Central memory CD8-positive, alpha-beta T cell (primary cell): ENCODE measurements at places on chromosomes 4 and X.

GRCh38 chr4:153486281-153487151 is 20.4 kb downstream of the TMEM131L start:
- DNase-seq = no peak
- no peaks in the 10 kb centered on the region for H3K27me3 ChIP-seq
- H3K27ac ChIP-seq = peak overlapping the region; percentile 93

DNA sequence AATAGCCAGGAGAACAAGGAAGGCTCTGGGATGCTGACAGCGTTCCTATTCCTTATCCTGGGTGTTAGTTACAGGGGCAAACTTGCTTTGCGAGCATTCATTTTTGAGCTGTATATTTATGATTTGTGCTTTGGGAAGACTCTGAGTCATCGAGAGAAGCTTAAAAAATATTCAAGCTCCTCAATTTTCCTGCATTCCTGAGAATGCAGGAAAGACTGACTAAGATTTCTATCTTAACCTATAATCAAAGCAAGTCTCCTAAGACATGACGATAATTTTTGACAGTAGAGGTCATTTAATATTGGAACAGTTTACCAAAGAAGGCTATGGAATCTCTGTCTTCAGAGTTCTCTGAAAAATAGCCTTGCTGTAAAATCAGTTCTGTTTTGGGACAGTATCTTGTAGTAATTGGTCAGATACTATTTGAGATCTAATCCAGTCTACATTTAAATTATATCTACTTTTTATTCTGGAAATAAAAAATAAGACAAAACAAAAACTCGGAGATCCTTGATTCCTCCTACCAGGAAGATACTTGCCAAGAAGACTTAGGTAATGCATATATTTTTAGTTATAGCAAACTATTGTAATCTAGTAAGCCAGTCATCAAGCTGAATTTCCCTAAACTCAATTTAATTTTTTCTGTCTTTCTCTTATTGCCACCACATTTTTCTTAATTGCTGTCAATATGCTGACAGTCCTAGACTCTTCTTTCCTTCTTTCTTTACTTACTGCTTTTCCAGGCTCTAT is 31.7 kb downstream of the BBS12 start:
- no peaks in the 10 kb centered on the region for H3K27me3 ChIP-seq
- no peak overlapping the region for H3K4me3 ChIP-seq
- H3K4me1 ChIP-seq = peaks cover 20% of the 10 kb centered on the region
- H3K27ac ChIP-seq = no peak overlapping the region
- H3K36me3 ChIP-seq = no peaks in the 10 kb centered on the region

DNA sequence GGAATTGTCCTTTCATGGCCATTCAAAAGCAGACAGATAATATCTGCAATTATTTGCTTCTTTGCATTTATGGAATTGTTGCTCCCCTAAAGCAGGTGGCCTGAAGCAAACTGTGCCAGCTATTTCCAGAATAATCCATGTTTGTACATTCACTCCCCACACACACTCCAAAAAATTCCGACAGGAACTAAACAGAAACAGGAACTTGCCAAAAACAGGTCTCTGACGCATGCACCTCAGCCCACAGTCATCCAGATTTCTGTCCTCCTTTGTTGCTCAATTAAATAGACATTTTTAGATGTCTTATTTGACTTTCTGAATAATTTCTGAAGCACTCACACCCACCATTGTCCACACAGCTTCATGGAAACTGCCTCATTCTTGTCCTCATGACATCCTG is 71.5 kb upstream of the EDNRA start:
- no peak overlapping the region for H3K27ac ChIP-seq
- H3K4me1 ChIP-seq = no peaks in the 10 kb centered on the region

DNA sequence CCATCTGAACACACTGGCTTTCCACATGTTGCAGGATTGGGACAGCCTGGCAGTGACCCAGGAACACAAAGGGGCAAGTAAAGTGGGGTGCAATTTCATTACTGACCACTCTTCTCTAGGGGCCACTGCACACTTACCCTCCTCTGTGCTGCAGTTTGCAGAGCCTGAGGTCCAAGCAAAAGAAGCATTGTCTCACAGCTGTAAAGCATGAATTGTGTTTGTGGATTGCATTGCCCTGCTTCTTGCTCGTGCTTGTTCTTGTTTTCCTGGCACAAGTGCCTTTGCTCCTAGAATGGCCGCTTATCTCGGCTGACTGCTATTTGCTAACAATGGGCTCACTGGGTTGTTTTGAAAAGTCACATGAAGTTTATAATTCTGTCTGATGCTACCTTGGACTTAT is 209.1 kb upstream of the JADE1 start:
- H3K4me1 ChIP-seq = no peaks in the 10 kb centered on the region
- H3K4me3 ChIP-seq = no peak overlapping the region
- H3K36me3 ChIP-seq = no peaks in the 10 kb centered on the region
- H3K27ac ChIP-seq = no peak overlapping the region
- peaks cover 36% of the 10 kb centered on the region for H3K27me3 ChIP-seq

DNA sequence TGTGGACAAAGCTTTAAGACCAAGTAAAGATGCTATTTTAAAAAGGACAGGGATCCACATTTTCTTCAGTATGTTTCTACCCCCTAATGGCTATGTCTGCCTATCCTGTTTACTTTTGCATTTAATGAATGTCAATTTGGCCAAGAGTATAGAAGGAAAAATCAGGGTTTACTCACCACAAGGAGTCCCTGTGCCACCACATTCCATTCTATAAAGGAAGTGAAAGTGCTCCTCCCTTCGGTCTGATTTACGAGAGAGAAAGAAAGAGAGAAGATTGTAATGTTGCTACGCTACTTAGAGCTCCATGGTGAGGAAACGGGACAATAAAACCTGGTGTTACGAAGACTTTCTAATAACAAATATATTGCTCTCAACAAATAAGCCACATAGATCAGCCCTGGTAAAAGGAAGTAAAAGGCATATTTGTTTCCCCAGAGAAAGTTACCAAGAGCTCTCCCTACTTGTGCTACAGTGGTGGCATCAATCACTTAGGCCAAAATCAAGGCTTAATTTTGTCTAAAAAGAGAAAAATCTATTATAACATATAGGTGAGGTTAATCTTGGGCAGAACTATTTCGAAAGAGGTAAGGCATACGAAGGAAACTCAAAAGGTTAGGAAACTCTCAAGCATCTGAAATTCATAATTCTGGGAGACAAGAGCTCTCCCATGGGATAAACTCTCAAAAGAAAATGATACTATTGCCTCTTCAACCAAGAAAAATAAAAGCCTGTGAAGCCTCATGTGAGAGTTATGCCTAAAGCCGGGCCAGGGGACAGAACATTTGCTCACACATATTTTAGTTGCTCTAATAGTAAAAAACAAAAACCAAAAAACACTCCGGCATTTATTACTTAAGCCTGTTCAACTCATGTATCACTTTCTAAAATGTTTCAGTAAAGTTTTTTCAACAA is 29.5 kb downstream of the TAPT1 start:
- DNase-seq = no peak
- H3K4me1 ChIP-seq = peaks cover 6% of the 10 kb centered on the region
- no peaks in the 10 kb centered on the region for H3K27me3 ChIP-seq
- peak overlapping the region; percentile 42 for H3K27ac ChIP-seq
- H3K36me3 ChIP-seq = peaks cover 6% of the 10 kb centered on the region

GRCh38 chrX:99705701-99706100 is 704.4 kb downstream of the PCDH19 start:
- DNase-seq = no peak
- no peaks in the 10 kb centered on the region for H3K27me3 ChIP-seq
- no peak overlapping the region for H3K27ac ChIP-seq

DNA sequence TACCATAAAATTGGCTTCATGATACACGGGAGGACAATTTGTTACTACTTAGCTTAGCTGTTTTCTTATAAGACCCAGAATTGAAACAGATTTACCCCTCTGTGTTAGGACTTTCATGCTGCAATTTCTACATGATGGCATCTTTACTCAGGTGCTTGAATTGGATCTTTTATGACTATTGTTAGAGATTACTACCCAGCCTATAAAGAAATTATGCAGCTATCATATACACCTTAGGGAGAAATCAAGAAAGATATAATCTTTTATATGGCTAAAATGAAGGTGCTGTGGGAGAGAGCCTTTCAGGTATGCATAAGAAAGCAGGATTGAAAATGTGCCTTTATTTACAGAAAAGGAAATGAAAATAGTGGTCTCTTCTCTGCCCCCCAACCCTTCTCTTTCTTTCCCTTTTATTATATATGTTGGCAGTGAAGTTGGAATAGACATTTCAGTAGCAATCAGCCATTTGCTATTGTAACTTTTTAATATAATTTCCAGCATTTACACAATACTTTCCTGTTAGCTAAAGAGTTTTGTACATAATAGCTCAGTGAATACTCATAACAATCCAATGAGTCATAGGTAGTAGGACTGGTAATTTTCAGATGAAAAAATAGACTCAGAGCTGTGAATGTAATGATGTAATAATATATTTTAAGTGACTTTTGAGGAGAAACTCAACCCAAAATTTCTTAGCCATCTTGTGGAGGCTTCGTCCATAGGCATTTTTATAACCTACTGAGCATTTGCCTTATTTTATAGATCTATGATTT is 311.8 kb downstream of the ADGRL3 start:
- DNase-seq = no peak
- H3K4me3 ChIP-seq = no peak overlapping the region
- H3K27me3 ChIP-seq = no peaks in the 10 kb centered on the region
- no peaks in the 10 kb centered on the region for H3K4me1 ChIP-seq
- no peaks in the 10 kb centered on the region for H3K36me3 ChIP-seq
- no peak overlapping the region for H3K27ac ChIP-seq

- H3K4me3 ChIP-seq = no peak overlapping the region
- H3K27ac ChIP-seq = no peak overlapping the region
- peaks cover 1% of the 10 kb centered on the region for H3K36me3 ChIP-seq
- H3K4me1 ChIP-seq = peaks cover 31% of the 10 kb centered on the region
- H3K27me3 ChIP-seq = no peaks in the 10 kb centered on the region
- DNase-seq = no peak
These were observed 41.9 kb downstream of the AFAP1 start for GRCh38 chr4:7897811-7898210.

GRCh38 chr4:55876387-55876786 is 22.9 kb downstream of the EXOC1 start:
- H3K4me3 ChIP-seq = no peak overlapping the region
- no peaks in the 10 kb centered on the region for H3K27me3 ChIP-seq
- no peaks in the 10 kb centered on the region for H3K4me1 ChIP-seq
- H3K27ac ChIP-seq = no peak overlapping the region
- peaks cover 47% of the 10 kb centered on the region for H3K36me3 ChIP-seq

DNA sequence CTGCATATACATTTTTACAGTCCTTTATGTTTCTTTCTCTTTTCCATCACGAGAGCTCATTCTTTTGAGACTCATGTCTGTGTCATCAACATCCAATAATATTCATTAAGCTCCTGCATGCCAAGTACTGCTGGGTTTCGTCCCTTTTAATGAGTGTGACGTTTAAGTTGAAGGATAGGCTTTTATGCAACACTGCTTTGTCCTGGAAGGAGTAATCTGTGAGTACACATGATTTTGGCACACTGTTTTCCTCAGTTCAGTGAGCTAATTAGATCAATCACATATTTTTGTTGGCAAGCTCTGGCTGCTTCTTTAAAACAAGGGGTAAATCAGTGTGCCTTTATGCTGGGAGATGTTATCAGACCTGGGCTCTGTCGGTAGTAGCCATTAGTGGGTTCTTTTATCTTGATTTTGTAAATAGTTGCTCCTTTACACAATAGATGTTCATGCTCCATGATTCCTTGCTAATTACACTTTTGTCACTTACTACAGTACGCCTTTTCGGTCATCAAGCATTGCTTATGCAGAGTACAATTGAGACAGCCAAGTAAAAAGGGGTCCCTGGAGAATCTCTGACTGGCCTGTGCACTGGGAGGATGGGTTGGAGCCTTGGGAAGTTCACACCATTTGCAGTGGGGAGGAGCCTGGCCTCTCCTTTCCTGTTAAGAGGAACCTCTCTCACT is 132.6 kb downstream of the FHIP1A start:
- no peak overlapping the region for H3K4me3 ChIP-seq
- DNase-seq = no peak
- no peak overlapping the region for H3K27ac ChIP-seq

DNA sequence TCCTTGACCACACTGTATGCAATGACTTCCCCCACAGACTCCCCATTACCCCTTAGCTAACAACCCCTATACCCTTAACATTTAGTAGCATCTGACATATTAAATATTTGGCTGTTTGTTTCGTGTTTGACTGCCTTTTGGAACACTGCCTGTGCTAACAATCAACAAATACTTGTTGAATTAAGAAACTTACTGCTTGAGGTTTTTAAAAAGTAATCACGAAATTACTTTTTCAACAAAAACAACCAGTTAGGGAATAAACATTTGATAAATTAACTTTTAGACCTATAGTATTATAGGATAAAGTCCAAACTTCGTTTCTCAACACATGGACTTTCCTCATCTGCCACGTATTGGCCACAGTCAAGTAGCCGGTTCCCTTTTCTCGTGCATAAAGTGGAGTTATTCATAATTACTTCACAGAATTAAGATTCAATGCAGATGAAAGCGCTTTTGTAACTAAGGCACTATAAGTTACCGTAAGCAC is 555 bp upstream of the ELMOD2 start:
- no peaks in the 10 kb centered on the region for H3K27me3 ChIP-seq
- H3K4me1 ChIP-seq = peaks cover 13% of the 10 kb centered on the region
- DNase-seq = no peak
- H3K36me3 ChIP-seq = peaks cover 4% of the 10 kb centered on the region
- peak overlapping the region; percentile 81 for H3K4me3 ChIP-seq

DNA sequence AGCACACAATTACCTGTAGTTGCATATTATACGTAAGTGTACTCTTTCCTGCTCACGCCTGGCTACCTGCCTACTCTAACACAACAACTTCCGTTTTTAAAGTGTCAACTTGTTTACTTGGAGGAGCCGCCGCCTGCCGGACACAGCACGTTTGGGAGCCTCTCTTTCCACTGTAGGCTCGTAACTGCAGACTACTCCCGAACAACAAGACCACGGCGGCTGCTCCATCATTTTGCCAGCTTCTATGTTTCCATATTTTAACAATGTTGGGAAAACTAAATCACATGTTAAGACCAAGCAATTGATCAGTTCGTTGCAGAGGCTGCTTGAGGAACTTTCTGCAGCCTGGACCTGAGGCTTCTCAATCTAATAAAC is 841 bp downstream of the MTNR1A start:
- H3K27ac ChIP-seq = no peak overlapping the region
- no peaks in the 10 kb centered on the region for H3K36me3 ChIP-seq
- H3K27me3 ChIP-seq = peaks cover 10% of the 10 kb centered on the region
- no peak overlapping the region for H3K4me3 ChIP-seq
- DNase-seq = no peak
- H3K4me1 ChIP-seq = no peaks in the 10 kb centered on the region

DNA sequence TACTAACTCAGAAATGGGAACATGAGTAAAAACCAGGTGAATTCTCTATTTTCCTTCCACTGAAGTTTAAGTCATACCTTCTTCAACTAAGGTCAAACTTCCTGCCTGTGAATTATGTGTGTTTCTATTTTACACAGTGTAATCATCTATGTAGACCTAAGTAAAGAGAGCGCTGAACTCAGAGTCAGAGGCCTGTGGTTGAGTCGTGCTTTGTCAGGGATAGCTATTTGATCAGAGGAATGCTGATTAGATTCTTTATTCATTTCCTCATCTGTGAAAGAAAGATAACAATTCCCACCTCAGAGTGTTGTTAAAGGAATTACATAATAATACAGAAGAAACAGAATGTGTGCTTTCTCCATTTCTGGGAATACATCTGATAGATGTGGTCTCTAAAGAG is 654.1 kb downstream of the STIM2 start:
- H3K36me3 ChIP-seq = no peaks in the 10 kb centered on the region
- H3K27ac ChIP-seq = no peak overlapping the region
- no peaks in the 10 kb centered on the region for H3K27me3 ChIP-seq
- DNase-seq = no peak
- H3K4me3 ChIP-seq = no peak overlapping the region

- H3K27ac ChIP-seq = no peak overlapping the region
- no peaks in the 10 kb centered on the region for H3K27me3 ChIP-seq
- no peak overlapping the region for H3K4me3 ChIP-seq
- no peaks in the 10 kb centered on the region for H3K4me1 ChIP-seq
- no peak for DNase-seq
These were observed 82.8 kb downstream of the PDGFC start for GRCh38 chr4:156888762-156889161.
